Dorsolateral prefrontal cortex (tissue), 122 donors: ENCODE measurements at places on chromosomes 2 and 18.

DNA sequence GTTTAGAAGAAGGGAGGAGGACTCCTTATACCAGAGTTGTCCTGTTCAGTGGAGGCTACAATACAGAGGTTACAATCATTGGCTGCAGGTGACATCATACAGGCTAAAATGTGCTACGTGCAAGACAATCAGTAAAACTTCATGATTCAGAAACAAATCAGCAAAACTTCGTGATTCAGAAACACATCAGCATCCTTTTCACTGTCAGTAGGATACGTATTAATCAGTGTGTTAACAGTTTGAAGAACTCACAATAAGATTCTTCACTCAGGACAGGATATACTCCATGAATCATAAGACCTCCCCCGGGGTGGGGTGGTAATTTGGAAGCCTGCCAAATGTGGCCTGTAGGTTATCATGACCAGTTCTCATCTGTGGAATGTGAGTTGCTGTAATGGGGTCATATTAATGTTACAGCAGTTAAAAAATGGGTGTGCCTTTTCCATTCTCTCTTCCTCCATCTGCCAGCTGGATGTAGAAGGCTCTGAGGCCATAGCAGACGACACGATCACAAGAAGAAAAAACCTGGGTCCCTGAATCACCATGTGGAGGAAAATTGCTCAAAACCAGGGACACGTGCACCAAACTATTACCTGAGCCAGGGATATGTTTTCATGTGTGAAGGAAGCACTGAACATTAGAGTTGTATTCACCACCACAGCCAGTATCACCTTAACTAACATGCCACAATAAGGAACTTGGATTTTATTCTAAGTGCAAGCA is 134.8 kb upstream of the CREB1 start:
- no peak for DNase-seq

DNA sequence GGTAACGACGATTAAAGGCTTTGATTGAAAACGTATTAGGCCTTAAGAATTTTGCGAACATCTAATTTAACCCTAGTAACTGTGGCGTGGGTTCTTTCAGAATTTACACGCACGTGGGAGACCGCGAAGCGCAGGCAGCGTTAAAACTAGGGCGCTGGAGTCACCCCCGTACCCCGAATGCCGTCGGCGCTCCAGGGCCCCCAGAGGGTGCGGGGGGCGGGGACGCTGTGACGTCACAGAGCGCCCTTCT is 673 bp upstream of the SMCHD1 start:
- DNase-seq: no peak

DNA sequence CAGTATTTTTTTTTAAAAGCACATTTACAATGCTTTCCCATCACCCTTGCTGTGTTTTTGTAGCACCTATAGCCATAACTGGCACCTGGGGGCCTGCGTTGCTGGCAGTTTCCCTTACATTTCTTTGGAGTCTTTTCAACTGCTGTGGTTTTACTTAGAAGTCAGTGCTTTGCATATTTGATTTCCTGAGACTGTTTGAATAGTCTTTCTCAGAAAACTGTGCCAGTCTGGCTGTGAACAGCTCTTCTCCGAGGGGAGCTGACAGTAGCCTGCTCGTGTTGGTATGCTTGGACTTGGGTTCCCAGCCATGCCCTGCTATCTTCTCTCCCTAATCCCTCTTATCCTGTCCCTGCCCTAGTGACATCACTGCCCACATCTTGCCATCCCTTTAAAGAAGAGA is 81.5 kb downstream of the DPP4 start:
- DNase-seq: no peak

GRCh38 chr18:23574611-23575308 is 11.5 kb downstream of the NPC1 start:
- DNase-seq: no peak

DNA sequence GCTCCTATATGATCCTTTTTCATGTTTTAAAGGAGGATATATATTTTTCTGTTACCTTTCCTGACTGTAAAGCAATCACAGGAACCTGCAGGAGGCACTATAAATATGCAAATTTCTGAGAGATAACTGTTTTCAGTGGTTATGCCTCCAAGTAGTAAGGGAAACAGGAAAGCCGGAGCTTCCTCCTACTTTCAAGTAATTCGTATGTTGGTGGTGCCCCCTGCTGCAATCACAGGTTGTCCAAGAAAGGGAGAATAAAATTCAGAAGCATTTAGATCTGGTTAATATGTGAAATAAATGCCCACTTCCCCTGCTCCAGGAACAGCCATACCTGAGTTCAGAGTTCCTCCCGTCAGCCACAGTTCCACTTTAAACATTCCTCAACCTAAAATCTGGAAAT is 12.0 kb upstream of the BCL11A start:
- DNase-seq: no peak

DNA sequence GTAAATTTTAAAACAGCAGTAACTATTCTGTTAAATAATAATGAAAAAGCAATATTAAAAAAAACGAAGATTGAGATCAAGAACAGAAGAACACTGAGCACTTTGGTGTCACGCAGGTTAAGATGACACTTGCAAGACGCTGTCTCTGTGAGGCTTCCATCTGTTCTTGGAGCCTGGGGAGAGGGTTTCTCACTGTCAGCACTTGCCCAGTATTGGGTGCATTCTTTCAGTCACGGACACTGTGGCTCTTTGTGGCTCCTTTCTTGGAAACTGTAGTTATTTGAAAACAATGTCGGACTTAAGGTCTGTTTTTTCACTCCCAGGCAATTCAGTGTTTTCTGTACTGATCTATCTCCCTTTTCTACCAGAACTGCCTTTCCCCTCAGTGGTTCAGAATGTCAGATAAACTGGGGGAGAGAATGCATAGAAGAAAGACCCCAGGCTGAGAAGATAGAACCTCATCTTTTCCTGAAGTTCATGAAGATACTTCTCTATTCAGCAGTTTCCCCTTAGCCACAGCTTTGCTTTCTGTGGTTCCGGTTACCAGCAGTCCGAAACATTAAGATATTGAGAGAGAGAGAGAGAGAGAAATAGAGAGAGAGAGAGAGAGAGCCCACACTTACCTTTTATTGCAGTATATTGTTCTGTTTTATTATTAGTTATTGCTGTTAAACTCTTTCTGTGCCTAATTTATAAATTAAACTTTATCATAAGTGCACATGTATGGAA is 283.3 kb downstream of the DCDC2C start:
- no peak for DNase-seq

DNA sequence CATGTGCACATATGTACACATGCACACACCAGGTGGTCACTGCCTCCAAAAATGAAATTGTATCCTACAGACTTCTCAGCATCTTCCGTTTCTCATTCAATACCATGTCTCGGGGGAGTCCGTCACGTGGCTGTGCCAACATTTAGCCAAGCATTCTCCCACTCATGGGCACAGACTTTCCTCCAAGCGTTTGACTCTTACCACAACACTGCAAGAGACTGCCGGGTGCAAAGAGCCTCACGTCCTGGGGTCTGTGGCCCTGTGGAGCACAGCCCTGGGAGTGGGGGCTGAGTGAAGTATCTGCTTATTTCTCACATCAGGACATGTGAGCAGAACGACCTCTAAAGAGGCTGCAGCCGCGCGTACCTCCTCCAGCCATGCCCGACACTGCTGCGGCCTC is 28.0 kb downstream of the HDAC4 start:
- no peak for DNase-seq

DNA sequence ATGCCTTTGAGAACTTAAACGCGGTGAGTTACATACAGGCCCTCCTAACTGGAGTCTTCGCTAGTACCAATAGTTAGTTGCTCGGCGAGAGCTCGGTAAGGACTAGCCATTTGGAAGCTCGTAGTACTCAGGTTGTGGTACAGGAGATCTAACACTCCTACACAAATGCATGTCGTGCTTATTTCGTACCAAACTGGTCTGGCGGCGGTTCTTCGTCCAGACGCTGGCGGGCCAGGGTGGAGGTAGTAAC is 346 bp upstream of the VRK2 start:
- no peak for DNase-seq

GRCh38 chr2:213125646-213126347 is 25.6 kb downstream of the IKZF2 start:
- no peak for DNase-seq

GRCh38 chr2:136221026-136221425 is 103.1 kb upstream of the CXCR4 start:
- no peak for DNase-seq
